NCI-H1694 (cell line): ENCODE measurements at places on chromosomes 5 and 9.

DNA sequence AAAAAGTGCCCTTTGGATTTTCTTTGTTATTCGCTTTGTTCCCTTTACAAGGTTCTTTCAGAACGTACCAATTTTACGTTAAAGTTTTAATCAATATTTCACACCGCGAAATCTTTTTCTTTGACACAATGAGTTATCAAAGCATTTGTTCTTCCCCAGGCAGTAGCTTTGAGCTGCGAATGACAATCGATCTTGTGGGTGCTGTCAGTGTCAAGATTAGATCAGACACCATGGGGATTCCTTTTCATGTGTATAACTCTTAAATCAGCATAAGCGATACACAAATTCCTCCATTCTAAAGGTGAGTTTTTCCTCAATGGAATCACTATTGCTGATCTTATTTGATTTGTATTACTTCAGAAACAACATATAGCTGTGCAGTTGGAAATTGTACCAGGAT is 145.5 kb downstream of the ST8SIA4 start:
- no peak for DNase-seq

- no peak for DNase-seq
These were observed 260.3 kb upstream of the DAPK1 start for GRCh38 chr9:87237336-87237735.

DNA sequence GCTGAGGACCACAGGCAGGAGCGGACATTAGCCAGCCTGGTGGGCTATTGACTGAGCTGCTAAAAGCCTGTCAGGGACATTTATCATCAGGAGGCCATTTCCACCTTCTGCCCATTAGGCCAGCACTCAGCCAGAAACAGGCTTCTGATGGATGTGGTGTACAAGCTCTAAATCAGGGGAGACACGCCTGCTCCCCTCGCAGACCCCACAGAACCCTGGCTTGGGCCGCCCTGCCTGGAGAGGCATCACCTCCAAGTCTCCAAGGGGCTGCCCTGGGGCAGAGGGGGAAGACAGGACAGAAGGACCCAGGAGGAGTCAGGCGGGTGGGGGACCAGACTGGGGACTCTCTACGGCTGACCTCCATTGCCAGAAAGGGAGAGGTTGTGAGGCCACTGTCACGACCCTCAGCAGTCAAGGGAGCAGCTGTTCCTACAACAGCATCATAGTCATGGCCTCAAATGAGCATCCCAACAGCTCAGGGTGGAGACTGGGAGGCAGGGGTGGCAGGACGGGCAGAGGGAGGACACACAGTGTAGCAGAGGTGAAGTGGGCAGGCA is 24.0 kb upstream of the TRIM14 start:
- no peak for DNase-seq

GRCh38 chr9:127586537-127586936 is 25.5 kb upstream of the STXBP1 start:
- peak; percentile 18 for DNase-seq

- DNase-seq: no peak
These were observed 19.8 kb downstream of the COL27A1 start for GRCh38 chr9:114174876-114175771.

DNA sequence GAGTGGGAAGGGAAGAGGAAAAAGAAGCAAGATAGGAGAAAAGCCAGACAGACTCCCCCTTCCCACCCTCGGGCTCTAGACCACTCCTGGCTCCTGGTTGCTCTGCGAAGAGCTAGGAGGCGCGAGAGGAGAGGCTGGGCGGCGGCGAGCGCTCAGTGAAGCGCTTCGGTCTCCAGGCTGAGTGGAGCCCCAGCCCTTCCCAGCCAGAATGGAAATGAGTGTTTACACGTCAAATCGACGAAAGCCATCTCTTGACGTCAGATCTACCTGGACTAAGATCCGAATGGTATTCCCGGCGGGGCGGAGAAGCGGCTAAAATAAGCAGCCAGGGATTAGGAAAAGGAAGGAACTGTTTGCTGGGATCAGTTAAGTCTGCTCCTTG is at the start of gene PCSK1:
TSS of gene PCSK1 (minus strand) at position 183 of the 382 bp plus-strand sequence. CDS start 206 bp downstream, outside the sequence.
- DNase-seq: peak; percentile 7

GRCh38 chr9:129353697-129354336 is 175.8 kb upstream of the IER5L start:
- DNase-seq: no peak

DNA sequence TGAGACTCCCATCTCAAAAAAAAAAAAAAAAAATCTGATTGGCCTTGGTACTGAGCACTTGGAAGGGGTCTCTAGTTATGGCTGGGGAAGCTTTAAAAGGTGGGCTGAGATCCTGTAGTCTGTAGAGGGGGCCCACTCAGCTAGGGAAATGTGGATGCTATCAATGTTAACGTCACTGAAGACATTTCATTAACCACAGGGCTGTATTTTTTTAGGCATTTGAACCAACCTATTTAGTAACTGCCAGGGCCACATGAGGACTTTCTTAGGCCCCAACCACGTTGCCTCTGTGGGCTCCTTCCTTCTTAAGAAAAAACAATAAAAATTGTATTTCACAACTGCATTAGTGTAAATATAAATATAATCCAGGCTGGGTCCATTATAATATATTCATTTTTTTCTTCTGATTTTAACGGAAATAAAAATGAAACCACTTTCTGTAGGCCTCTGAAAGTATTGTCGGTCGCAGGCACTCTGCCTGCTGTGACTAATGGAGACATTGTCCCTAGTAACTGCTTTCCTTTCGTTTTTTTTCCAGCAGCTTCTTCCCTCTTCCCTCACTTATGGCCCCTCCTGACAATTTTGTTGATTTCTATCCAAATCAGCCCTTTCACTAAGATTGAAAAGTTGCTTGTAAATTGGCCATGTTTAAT is 71.6 kb downstream of the GCNT1 start:
- no peak for DNase-seq

- no peak for DNase-seq
These were observed 232.3 kb downstream of the FANCC start for GRCh38 chr9:95085036-95085770.

- DNase-seq: no peak
These were observed 17.5 kb downstream of the LMX1B start for GRCh38 chr9:126631254-126631653.

DNA sequence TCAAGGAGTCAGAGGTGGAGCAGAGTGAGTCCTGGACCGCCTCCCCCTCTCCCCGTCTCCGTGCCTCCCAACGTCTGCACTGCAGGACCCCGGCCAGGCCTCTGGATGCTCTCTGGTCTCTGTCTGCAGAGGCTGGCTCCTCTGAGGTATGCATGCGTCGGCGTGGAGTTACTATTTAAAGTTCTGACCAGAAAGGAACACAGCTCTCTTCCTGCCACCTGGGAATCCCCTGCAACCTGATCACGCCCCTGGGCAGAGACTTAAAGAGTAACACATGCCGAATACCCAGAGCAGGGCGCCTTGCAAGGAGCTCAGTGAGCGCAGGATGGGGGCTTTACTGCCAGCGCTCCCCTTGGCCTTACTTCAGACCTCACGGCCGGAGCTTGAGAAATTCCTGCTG is 16.0 kb downstream of the ANXA6 start:
- no peak for DNase-seq

DNA sequence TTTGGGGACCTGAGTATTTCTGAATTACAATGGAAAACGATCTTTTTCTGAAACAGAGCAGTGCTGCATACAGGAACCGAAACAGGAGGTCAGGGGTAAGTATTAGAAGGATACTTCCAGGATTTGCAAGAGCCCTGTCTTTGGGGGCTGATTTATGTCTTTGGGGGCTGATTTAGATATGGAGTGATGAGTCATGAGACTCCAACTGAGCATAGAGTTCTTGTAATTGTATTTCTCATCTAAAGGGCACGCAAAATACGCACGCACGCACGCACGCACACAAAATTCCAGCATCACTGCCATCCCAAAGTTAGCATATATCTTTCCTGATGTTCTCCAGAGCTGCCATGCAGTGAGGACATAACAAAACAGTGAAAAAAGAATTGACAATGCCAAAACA is 414.8 kb upstream of the CCNH start:
- no peak for DNase-seq

DNA sequence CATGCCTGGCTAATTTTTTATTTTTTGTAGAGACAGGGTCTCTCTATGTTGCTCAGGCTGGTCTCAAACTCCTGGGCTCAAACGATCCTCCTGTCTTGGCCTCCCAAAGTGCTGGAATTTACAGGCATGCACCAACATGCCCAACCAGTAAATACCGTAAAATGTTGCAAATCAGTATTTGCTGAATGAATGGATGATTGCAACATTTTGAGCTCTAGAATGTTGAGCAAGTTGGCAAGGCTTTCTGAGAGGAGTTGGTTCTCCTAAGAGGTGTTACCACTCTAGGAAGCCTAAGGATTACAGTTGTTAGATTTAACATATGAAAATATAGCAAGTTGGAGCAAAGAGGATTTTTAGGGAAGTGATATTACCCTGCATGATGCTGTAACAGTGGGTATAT is 15.6 kb upstream of the DMXL1 start:
- no peak for DNase-seq
